ENCODE measurements at places on chromosomes 4 and X.

GRCh38 chr4:168744021-168744420 is 247.2 kb downstream of the PALLD start:
- DNase-seq: no peak

DNA sequence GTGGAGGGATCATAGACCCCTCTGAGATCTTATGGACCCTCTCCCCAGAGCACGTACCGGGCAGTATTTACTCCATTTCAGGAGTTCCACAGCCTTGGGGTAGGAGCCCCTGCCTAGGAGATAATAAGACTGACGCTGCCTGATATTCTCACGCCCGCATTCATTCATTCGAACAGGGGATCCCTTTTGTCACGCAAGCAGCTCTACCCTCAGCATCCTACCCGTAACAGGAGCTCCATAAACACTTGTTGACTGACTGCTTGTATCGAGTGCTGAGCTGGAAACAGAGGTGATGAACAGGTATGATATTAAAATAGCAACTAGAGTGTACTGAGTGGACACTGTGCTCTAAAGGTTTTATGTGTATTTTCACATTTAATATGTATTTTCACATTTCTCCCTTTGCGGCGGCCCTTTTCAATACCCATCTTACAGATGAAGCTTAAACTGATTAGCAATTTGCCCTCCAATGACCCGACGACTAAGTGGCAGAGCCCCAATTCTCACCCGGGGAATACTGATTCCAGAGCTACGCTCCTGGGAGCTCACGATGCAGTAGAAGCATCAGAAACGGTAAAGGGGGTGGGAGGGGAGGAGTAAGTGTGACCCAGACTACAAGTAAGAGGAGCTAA is 888 bp downstream of the RAB28 start:
- DNase-seq: no peak

DNA sequence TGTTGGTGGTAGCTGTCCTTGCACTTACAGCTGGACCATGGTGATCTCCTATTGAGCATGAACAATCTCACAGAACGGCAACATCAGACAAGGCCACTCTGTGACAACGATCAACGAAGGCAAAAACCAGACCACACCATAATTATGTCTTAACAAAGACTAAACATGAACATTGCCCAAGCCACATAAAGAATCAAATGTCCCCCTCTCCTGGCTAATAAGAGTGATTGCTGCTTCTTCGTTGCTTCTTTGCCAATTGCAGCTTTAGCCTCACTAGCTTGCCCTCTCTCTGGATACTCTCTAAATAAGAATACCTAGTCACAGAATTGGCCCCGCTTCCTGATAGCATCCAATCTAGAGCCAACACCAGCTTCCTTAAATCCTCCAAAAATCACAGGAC is 41.5 kb upstream of the PGRMC1 start:
- DNase-seq: no peak

GRCh38 chr4:24842356-24842755 is 47.0 kb downstream of the SOD3 start:
- DNase-seq: no peak

DNA sequence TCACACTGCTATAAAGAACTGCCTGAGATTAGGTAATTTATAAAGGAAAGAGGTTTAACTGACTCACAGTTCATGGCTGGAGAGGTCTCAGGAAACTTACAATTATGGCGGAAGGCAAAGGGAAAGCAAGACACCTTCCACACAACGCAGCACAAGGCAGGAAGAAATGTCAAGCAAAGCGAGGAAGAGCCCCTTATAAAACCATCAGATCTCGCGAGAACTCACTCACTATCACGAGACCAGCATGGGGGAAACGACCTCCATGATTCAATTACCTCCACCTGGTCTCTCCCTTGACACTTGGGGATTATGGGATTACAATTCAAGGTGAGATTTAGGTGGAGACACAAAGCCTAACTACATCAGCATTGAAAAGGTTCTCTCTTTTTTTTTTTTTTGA is 39.6 kb downstream of the PALLD start:
- DNase-seq: no peak

DNA sequence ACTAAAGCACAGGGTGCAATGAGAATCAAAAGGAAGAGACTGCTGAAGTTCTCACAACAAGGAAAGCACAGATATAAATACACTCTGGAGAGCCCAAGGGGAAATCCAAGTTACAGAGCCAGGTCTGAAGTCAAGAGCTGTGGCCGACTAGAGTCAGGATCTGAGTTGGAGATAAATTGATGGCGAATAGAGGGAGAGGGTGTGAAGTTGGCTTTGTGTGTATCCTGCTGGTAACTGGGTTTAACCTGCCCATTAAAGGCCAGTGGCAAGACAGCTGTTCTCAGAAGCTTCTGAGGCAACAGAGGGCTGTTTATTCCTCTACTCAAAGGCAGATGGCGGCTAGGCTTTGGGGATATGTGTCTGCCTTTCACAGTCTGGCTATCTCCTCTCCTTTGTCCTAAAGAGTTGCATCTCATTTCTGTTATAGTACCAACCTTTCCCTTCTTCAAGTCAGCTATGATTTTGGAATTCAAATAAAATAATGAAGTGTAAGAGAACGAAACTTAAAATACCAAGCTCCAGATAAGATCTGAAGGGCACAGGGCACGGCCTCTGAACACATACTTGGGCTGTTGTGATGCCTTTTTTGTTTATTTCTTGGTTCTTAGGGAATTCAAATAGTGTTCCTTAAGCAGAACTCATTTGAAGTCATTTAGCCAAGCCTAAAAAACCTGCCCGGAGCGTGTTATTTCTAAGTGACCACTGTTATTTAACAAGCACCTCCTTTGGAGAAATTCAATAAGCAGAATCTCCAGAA is 142.1 kb downstream of the APBB2 start:
- no peak for DNase-seq

DNA sequence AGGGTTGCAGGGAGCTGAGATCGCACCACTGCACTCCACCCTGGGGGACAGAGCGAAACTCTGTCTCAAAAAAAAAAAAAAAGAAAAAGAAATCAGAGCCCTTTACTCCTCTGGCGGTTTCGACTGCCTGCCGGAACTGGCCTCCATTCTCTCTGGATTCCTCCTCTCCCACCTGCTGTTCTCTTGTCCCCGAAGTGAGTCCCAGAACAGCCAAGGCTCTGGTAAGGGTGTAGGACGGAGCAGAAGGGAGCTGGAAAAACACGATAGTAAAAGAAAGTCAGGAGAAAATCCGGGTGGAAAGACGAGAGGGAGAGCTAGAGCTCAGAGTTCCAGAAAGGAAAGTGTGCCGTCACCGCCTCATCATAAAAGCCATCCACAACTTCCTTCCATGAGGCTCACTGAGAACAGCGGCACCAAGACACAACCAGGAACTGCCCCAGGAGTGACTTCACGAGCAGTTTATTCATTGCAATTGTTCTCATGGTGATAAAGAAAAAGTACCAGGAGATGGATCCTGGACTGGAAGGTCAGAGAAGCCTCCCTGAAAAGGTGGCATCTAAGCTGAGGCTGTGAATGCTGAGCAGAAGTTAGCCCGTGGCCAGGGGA is 12.3 kb downstream of the TLR3 start:
- DNase-seq: no peak

DNA sequence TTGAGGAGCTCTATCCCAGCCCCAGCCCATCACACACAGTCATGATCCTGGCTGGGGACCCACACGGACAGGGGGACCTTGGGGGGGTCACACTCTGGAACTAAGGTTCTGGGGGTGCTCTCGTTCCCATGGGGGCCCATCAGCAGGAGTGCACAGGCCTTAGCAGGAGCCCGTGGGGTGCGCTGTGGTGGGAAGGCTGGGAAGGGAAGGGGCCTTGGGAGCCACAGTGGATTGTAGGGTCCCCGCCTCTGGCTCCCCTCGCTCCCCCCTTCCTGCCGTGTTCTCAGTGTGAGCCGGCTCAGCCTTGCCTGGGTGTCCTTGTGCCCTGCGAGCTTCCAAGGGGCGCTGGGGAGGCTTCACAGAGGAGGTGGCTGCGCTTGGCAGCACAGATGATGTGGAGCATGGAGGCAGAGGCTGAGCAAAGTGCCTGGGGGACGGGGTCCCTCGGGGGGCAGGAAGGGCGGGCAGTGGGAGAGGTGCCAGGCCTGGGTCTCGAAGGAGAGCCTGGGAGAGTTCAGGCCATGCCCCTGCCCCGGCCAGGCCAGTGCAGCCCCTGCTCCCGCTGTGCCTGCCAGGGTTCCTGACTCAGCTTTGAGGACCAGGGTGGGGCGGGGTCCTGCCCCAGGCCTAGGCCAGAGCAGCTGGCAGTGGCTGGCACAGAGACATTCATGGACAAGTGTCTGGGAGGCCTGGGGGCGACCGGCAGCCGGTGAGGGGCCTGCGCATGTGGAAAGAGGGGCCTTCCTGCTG is 5.5 kb upstream of the HGFAC start:
- no peak for DNase-seq

GRCh38 chr4:86338989-86339388 is 20.9 kb downstream of the MAPK10 start:
- no peak for DNase-seq

- no peak for DNase-seq
Measured at GRCh38 chr4:75968084-75968483, 22.7 kb downstream of the SDAD1 start.

GRCh38 chr4:7425124-7425523 is 9.6 kb downstream of the PSAPL1 start:
- no peak for DNase-seq

- no peak for DNase-seq
Measured at GRCh38 chr4:156643826-156644225, 327.8 kb downstream of the PDGFC start.

- no peak for DNase-seq
Measured at GRCh38 chr4:70691661-70692060, 3.3 kb downstream of the UTP3 start.

DNA sequence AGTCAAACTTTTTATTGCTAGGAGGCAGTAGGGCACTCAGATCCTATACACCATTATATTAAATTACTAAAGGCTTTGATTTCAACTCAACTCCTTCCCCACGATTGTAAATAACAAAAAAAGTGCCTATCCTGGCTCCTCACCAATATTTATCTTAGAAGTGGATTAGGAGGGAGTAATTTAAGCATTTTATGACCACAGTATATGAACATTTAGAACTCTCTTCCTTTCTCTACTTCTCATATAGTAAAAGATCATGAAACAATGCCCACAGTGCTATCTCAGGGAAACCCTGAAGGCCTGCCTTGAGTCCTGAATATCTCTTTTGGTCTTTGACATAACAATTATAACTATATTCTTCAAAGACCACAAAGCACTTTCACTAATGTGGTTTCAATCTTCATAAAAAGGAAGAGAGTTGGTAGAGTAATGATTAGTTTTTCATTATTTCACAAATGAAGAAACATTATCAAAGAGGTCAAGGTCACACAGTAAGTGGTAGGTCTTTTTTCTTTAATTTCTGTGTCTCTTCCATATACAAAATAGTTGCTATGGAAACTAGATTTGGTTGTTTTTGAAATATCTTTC is 29.1 kb upstream of the ADH1C start:
- DNase-seq: no peak

DNA sequence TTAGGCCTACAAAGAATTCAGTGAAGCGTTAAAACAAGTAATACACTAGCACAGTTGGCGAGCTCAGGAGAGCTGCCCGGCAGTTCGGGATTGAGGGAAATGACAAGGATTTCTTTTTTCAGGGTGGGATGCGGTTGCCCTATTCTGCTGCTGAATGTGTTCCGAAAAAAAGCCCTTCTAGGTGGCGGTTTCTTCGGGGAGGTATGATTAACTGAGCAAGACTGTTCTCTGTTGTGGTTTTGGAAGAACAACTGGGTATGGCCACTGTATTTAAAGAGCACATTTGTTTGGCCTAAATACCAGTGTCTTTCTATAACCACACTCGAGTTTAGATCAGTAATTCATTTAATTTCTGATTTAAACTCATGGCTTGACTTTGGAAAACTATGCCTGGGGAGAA is 459.7 kb upstream of the FAT1 start:
- no peak for DNase-seq

DNA sequence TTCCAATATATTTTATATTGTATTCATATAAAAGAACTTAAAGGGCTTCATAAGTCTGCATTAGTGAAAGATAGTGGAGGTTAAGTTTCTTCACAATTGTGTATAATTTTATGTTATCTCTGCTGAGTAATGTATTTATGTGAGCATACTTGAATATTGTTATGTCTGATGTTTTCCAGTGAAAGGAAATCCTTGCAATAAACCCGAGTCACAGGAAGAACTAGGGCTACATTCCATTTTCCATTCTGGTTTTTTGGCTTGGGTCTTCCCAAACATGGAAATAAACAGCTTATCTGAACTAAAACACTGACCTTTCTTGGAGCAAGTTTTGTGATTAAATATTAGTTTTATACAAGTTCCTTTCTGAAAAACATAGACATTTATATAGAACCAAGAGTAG is 231.3 kb upstream of the GPRIN3 start:
- no peak for DNase-seq

GRCh38 chr4:85029453-85029852 is 63.0 kb upstream of the WDFY3 start:
- DNase-seq: no peak

- no peak for DNase-seq
Measured at GRCh38 chrX:103882999-103883398, 50.9 kb upstream of the RAB9B start.

DNA sequence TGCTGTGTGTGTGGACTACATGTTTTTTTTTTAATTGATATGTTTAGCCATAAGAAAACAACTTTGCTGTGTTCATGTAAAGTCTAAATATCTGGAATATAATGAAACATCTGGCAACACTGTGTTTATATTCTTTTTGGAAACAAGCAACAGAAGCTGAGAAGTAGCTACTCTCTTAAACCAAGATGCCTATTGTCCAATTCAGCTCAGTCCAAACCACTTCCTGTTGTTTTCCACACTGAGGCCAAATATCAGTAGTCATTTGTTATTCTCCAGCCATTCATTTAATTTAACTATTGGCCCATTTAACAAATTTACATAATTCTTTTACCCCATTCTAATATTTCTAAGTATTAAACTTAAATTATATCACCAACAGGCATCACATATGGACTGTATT is 903.0 kb upstream of the SLIT2 start:
- DNase-seq: no peak

- no peak for DNase-seq
Measured at GRCh38 chrX:35444671-35445355, 353.3 kb upstream of the MAGEB16 start.

- no peak for DNase-seq
Measured at GRCh38 chrX:10833299-10834169, 213.1 kb upstream of the MID1 start.

GRCh38 chr4:165757451-165757850 is 115.6 kb upstream of the TLL1 start:
- no peak for DNase-seq

GRCh38 chrX:53089224-53089842 is 4.6 kb upstream of the KANTR start:
- peak; percentile 28 for DNase-seq

DNA sequence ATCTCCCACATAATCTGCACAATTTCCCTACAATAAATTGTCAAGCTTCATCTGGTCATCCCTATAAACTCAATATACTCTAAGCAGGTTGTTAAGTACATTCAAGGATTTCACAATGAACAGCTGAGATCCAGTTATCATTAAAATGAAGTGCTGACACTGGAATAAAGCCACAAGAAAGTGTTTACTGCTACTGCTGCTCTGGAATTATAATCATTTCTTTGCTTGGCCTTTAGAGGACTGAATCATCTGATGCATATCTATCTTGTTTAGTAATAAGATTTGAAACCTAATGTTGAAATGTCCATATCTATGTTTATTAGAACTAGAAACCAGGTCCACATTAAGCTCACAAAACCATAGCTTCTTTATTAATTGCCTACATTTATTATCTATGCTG is 338.6 kb upstream of the ZFP42 start:
- DNase-seq: no peak

GRCh38 chr4:139214039-139214534 is 37.1 kb upstream of the ELF2 start:
- no peak for DNase-seq

Data from stimulated activated CD4-positive, alpha-beta T cell treated with anti-CD3 and anti-CD28 coated beads, Interleukin-4, amount 100 ng/mL, for 4 hours (primary cell).